Renal cortex interstitium (tissue), 15 donors: ENCODE measurements at places on chromosomes 7 and 10.

DNA sequence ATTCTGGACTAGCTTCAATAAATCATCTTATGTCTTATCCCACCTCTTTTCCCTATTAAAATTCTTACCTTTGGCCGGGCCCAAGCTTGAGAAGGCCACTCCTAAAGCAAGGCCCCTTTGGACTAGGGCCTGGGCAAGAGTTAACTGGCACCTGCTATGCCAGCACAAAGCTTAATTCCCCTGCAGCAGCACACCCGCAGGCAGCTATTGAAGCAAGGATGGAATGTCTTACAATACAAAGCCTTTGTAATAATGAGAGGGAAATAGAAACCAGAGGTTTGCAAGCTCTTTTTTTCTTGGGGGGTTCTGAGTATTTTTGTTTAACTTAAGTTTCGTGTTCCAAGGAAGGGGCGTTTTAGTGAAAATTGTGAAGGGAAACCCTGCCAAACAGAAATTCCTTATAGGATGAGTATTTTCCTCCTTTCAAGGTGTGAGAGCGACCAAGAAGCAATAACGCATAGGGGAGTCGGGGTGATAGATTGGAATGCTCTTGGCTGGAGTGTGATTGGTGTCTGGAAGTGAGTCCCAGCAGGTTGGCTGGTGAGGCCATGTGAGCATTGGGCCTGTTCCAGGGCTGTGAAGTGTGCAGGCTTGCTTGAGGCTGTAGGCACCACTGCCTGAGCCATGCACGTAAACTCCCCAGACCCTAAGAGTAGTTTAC lies 148.5 kb downstream of the KIAA1217 start:
- DNase-seq: no peak

- DNase-seq: no peak
These were observed 59.7 kb downstream of the ZNF365 start for GRCh38 chr10:62433901-62434300.

GRCh38 chr7:111199643-111200042 lies 108.7 kb downstream of the LRRN3 start:
- no peak for DNase-seq

- DNase-seq: no peak
These were observed 80.7 kb downstream of the ANKRD30A start for GRCh38 chr10:37206132-37206531.

GRCh38 chr7:39574673-39575349 lies 8.6 kb downstream of the YAE1 start:
- DNase-seq: no peak

DNA sequence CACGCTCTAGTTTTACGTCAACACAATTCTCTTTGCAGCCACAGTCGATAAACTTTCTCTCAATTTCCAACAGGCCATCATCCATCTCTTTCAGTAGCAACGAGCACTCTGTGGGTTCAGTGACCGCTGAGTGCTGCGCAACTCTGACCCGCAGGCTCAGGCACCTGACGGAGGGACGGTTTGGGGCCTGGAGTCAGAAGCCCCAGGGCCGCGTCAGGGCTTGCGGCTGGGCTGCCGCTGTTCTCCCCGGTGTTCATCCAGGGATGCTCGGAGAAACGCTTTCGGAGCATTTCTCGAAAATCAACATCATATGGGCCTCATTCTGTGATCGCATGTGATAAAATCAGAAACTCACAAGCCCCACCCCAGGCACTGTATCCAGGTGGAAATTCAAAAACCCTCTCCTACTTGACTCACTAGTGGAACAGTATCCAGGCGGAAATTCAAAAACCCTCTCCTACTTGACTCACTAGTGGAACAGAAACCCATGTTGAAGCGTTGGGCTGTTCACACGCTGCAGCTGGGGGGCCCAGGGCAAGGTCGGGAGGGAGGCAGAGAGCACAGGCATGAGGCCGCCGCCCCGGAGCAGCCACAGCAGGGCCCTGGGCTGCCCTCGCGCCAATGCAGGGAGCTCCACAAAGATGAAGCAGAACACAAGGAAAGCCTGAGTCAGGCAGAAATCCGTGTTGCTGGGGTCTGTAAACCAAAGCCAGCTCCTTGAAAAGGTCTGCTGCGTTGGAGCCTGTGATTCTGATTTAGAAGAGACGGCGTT lies 73.3 kb upstream of the NKX6-2 start:
- no peak for DNase-seq

- DNase-seq: no peak
These were observed 148.3 kb downstream of the USP6NL start for GRCh38 chr10:11463111-11463510.

GRCh38 chr10:6701289-6701688 lies 121.2 kb upstream of the PRKCQ start:
- no peak for DNase-seq

DNA sequence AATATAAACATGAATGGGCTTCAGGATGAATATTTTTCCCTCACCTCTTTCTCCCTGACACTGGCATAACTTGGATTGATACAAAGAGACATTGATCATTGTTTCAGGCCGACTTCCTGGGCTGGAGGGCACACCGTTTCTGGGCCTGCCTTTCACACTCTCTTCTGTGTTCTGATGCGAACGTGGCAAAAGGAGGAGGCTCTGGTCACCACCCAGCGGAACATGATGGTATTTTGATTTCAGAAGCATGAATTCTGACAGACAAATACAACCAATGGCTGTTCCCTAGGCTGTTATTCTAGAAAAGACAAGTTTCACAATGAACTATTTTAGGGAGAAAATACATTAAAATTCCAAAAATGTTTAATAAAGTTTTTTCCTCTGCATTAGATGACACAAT lies 534.5 kb upstream of the MKI67 start:
- DNase-seq: no peak

GRCh38 chr10:123093489-123093888 lies 42.3 kb upstream of the HMX3 start:
- DNase-seq: no peak

DNA sequence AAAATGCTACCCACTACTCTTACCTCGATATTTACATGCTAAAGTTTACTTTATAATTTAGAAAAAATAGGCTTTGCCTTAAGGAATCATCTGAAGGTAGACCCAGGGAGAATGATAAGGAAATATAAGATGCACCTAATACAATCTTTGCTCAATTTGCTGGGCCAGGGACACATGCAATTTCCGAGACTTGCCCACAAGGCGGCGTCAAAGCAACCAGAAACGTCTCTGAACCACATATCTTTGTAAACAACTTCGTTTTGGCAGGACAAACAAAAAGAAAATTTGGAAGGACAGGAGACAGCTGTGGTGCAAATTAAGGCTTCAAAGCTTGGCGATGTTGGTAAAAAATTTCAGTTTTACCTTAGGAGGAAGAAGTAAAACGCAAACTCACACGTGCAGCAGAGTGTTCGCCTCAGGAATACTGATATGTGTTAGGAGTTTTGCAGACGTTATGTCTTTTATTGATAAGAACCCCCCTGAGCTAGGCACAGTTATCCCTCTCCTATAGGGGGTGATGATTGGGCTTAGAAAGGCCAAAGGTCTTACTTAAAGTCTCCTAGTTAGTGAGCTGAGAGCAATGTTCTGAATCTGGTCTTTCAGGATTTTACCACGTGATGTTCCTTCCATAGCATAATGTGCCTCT lies 134.3 kb downstream of the PRKCQ start:
- DNase-seq: no peak

DNA sequence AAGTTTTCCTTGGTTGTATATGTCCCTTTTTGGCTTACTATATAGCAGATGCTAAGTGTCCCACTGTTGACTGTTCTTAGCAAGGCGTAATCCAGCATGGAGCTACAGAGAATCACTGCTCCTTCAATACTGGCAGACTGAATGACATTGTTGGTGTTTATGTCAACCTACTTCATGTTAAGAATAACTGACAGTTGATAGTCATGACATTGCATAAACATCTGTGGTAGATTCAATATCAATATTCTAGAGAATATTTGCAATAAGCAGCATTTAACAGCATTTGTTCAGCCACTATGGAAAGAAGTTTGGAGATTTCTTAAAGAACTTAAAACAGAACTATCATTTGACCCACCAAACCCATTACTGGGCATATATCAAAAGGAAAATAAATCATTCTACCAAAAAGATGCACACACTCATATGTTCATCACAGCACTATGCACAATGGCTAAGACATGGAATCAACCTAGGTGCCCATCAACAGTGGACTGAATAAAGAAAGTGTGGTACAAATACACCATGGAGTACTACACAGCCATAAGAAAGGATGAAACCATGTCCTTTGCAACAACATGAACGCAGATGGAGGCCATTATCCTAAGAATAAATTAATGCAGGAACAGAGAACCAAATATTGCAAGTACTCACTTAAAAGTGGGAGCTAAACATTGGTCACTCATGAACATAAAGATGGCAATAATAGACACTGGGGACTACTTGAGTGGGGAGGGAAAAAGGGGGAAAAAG lies 88.7 kb downstream of the IMMP2L start:
- no peak for DNase-seq

DNA sequence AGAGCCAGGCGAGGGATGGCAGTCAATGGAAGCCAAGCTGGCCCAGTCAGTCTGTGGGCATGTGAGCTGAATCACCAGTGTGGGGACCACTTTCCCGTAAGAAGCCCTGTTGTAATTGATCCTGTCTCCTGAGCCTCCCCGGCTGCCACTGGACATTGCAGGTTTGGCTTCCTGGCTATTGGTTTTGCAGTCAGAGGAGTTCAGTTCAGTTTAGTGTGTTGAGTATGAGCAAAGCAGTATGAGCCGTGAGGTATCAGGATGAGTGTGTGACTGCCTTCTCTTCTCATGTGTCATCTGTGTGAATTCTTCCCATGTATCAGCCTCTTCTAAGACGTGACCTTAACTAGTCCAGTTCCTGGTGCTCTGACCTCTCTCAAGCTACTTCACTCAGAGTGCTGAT lies 227.4 kb downstream of the PRKG1 start:
- no peak for DNase-seq
